ENCODE measurements at places on chromosomes 4 and X.
A peak's percentile ranks its signal among the peaks of the same experiment; 100 is the strongest.

GRCh38 chr4:52718123-52718522 is 33.1 kb downstream of the ERVMER34-1 start:
- peak; percentile 38 for DNase-seq

DNA sequence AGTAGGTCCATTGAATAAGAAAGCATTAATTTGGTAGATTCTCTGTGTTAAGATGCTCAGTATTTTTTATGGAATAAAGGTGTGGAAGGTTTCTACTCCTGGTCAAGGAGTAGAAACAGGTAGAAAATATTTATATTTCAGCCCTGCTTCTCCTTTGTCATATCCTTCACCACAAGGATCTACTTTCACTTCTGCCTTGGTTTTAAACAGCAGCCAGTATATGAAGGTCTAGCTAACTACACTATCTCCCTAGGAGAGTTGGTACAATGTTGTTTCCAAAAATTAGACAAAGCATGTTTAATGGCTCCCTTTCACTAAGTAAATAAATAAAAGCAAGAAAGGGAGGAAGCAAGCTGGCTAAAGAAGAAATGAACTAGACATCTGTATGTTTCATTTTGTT is 44.6 kb upstream of the GYPA start:
- no peak for DNase-seq

- no peak for DNase-seq
Observed at GRCh38 chr4:107736037-107736436, 16.0 kb upstream of the PAPSS1 start.

GRCh38 chrX:74449322-74449936 is 28.1 kb downstream of the SLC16A2 start:
- no peak for DNase-seq

- DNase-seq = no peak
Observed at GRCh38 chr4:158936238-158936637, 166.6 kb upstream of the RAPGEF2 start.

- DNase-seq = no peak
Observed at GRCh38 chr4:108029016-108029720, 39.5 kb downstream of the HADH start.

All from fibroblast of skin of back (primary cell).